Pulmonary artery endothelial cell (primary cell): ENCODE measurements at places on chromosomes 12 and 14.

GRCh38 chr14:76814726-76815645 lies 2.3 kb upstream of the ANGEL1 start:
- DNase-seq = no peak

DNA sequence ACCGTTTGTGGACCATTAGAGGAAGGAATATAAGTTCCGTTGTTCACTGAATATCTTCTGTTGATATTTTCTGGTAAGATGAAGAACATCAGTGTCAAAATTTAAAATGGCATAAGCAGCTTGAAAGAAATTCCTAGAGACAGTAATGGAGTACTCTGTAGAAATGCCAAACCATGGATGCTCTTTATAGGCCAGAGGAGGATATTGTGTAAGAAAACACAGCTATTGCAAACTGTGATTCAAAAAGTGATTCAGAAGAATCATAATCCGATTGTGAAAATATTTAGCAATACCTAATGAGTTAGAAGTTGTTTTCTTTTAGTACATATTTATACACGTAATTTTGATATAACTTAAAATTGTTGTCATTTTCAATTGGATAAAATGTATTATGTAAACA lies 102.8 kb downstream of the SLC16A7 start:
- DNase-seq = no peak

GRCh38 chr12:54549774-54550451 lies 512 bp downstream of the PDE1B start:
- DNase-seq = no peak

DNA sequence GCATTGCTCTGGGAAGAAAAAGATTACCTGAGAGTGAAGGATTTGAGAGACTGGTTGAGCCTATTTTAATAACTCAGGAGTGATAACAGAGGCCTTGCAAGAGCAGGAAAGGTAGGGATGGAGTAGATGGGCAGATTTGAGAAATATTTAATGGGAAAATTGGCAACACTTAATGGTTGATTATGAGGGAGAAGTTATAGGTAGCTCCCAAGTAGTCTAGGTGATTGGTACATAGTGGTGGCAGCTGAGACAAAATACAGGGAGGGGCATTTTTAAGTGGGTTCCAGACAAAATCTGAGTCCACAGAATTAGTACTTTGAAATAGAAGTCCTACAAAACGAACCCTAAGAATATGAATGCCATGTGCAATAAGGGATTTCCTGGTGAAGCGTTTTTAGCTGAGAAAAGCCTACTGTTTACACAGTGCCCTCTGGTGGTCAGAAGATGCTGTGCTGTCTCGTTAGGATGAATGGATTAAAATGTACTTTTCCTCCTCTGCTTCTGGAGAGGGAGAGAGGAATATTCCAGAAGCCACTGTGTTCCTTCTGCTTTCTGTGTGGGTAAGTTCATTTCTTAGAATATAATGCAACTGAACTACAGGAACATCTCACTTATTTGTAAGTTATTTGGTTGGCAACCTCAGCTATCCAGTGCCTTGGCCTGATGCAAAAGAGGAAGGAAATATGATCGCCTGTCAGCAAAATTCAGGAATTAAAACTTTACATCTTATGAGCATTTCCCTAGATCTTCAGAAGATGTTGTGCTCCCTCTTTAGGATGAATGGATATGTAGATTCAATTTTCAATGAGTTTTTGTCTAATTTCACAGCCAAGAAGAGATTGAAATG lies 6.5 kb downstream of the ZBTB1 start:
- no peak for DNase-seq

- no peak for DNase-seq
These were observed 61.6 kb upstream of the KTN1 start for GRCh38 chr14:55518391-55518790.

- peak; percentile 64 for DNase-seq
These were observed 34.7 kb upstream of the SLC2A3 start for GRCh38 chr12:7970475-7971252.

DNA sequence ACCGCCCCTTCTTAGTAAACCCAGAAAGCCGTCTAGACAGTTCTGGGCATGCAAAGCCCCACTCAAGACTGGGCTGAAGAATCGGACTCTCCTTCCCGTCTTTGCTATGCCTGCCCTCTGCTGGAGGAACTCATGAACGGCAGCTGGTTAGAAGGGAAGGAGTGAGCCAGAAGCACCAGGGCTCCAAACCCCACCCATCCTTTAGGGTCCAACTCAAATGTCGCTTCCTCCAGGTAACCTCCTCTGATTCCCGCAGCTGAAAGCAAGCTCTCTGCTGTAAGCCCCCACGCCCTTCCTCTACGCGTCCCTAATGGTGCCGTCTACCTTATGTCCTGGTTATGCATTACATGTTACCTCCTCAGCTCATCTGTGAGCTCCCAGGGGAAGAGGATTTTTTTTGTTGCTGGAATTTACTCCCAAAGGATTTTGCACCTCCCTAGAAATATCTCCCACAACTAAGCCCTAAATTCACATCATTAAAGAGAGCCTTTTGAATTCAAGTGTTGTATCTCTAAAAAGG lies 59.0 kb upstream of the SCN8A start:
- peak; percentile 26 for DNase-seq

- DNase-seq = peak; percentile 81
These were observed 25.3 kb downstream of the PPFIBP1 start for GRCh38 chr12:27549236-27549800.

DNA sequence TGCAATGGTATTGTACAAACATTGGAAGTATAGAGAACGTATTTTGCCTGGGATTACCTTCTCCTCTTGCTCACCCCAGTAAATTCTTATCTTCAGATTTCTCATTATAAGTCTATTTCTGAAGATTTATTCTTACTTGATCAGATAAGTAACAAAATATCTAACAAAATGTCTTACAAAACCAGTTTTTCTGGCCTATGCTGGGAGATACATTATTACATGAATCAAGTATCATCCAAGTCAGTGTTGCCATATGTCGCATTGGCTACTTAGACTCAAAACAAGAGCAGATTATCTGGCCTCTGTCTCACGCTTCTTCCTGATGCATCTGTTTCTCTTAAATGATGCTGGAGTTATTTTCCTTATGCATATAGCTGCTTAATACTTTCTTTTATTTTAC lies 408.5 kb downstream of the CCER1 start:
- DNase-seq = no peak

- DNase-seq = no peak
These were observed 1074.6 kb downstream of the FLRT2 start for GRCh38 chr14:86604561-86604960.

DNA sequence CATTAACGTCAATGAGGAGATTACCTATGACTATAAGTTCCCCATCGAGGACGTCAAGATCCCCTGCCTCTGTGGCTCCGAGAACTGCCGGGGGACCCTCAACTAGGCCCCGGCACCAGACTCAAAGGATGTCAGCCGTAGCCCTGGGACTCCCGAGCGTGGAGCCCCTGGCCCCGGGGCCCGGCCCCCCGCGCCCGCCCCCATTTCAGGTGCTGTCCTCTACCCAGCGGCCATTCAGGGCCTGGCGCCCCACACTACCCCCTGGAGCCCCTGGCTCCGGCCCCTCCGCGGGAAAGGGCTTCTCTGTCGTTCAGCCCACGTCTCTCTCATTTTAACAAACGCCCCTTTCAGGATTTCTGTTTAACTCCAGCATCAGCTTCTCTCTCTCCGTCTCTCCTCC lies 26.3 kb downstream of the SETD1B start:
- DNase-seq = no peak

DNA sequence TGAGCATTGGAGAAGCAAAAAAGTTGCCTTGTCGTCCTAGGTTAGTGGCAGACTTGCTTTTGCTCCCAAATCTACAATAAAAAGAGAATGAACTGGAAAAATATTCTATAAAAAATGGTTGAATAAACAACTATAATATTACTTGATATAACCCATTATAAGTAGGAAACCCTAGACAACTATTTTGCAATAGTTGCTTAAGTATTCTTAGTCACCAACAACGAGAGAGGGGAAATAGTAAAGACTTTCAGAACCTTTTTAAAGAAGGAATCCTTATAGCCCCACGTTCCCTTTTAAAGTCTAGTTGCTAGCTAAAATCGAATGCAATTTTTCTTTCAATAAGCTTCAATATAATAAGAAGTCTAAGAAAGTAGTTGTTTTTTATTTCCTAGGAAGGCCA lies 17.5 kb downstream of the AQP6 start:
- no peak for DNase-seq

GRCh38 chr12:85392508-85392907 lies 112.5 kb downstream of the ALX1 start:
- no peak for DNase-seq

DNA sequence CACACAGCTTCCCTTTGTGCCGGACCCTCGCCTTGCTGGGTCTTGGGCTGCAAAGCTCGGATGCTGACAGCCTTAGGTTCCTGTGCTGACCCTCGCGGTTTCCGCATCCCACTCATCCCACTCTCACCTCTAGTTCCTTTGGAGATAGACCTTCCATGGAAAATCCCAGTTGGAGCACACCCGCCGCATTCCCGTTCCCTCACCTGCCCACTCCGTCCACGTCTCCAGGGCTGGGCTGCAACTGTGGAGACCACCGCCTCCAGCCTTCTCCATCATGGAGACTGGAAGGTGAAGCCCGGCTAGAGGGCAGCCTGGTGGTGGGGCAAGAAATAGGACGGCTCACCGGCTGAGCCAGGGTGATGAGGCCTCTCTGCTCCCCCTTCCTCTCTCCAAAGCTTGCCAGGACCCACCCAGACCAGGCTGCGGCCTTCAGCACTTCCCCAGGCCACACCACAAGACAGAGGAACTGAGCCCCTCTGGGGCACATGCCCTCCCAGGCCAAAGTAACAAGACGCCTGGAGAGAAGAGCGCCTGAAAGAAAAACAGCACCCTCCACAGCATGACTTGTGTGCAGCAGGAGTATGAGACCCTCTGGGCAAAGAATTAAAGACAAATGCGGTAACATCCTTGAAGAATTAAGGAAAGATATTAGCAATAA lies 15.0 kb downstream of the TMEM121 start:
- no peak for DNase-seq

GRCh38 chr14:43157661-43158060 lies 1349.4 kb downstream of the FSCB start:
- DNase-seq = no peak

DNA sequence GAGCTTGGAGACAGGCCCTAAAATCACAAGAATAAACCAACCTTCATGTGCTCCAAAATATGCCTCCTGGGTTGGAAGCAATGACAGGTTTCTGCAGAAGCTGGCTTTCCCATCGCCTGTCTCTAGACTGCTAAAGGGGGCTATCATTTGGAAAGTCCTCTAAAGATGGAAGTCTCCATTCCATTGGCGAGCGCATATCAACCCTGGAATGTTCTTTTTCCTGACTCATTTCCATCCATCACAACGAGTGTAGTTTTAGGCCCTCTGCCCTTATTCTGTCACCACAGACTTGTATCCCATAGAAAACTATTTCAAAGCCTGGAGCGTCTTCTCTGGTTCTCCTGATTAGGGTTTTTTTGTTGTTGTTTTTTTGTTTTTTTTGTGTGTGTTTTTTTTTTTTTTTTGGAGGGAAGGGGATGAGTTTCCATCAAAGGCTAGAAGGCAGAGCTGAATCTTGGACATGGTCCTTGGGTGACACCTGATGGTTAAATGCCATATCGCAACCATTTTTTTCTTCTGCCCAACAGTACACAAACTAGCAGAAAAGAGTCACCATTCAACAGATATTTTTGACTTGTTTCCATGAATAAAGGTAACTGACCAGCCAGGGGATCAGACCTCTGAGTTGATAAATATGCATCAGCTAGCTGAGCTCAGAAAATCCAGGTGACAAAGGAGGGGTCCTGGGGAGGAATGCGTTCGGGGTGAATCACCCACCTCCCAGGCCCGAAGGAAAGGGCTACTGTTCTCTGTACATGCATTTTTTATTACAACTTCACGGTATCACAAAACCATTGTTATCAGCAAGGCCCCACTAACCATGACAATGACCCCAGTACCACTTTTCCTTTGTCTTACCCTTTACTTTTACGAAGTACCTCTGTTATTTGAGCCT lies 40.5 kb downstream of the KCNA5 start:
- no peak for DNase-seq

DNA sequence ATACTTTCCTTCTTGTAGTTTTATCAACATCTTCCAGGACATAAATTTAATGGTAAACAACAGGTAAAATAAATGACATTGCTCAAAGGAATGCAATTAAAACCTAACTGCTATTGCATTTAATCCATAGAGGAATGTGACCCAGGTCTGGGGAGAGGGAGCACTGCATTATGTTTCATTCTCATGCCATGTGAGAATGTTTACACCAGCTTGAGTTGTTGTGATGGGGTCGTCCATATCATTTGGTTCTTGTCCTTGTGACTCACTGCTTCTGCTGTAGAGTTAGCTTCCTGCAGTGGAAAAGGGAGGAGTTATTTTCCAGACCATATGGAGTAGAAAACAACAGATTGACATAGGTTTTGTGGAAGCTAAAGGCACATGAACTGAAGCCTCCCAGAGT lies 129.3 kb upstream of the PMCH start:
- DNase-seq = no peak

DNA sequence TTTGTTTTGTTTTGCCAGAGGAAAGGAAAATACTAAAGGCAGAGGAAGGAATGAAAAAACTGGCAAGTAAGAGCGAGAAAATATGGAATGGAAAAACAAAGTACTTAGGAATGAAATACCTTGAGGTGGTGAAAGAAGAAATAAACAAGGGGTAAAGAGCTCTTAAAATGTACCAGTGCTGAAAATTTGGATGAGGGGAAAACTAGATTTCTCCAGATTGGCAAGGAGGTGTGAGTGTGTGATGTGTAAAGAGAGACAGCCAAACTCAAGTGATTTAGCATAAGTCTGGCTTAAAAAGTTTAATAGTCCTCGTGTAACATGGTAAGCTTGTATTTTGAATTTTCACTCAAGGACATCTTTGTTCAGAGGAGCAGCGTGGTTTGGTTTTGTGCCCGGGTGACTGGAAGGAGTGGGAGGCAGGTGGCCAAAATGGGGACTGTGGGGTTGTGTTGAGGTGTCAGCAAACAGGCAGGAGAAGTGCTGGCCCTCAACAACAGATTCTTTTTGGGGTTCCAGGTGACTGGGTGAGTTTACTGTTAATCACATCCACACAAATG lies 102.7 kb downstream of the DACT1 start:
- DNase-seq = no peak

DNA sequence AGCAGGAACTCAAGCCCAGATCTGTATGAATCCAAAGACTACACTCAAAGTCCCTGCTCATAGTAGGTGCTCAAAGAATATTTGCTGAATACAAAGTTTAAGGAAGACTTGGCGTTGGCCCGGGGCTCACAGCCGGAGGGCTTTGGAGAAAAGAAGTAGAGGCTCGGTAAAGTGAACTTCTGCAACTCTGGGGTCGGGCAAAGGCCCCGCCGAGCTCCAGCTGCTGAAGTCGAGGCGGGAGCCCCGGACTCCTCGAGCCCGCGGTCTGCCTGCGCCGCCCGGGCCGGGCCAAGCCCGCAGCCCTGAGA lies 335 bp downstream of the GCN1 start:
- no peak for DNase-seq

DNA sequence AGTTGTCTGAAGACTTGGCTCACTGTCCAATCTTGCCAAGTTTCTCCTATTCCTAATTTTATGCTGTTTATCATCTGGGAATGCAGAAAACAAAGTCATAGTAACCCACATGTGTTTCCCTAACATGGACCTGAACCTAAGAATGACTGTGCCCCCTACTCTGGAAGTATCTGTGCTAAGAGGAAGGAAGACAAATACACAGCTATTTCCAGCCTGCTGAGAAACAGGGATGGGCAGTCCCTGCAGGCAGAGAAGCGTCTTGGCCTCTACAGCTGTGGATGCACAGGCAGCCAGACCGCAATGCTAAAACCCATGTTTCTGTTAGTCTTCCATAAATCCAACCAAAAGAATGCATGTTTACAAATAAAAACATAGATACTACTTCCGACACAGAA lies 56.2 kb downstream of the DUSP16 start:
- DNase-seq = no peak

- no peak for DNase-seq
These were observed 48.4 kb upstream of the SYT10 start for GRCh38 chr12:33488036-33488435.

GRCh38 chr12:62192180-62192902 lies 67.9 kb upstream of the USP15 start:
- peak; percentile 40 for DNase-seq
